ENCODE measurements at places on chromosomes 4 and X.

- DNase-seq: peak; percentile 74
These were observed 81.4 kb downstream of the FBXW7 start for GRCh38 chr4:152454398-152455011.

DNA sequence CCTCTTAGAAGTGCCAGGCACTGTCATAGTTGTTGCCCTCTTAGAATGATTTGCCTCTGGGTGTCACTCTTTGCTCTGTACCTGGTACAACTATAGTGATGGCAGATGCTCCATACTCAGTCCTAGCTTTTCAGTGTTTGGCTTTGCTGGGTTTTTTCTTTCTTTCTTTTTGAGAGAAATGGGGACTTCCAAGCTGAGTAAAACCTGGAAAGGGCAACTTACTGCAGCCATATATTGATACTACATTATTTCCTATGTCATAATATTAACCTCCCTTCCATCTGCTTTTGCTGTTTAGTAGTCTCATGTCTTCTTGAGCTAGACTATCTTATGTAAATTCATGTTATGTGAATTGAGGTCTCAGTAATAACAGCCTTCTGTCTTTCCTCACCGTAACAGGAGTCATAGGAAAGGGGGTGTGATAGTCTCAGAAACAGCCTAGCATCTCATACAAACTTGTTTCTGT lies 49.0 kb downstream of the NIPAL1 start:
- DNase-seq: no peak

GRCh38 chrX:31604629-31605221 lies 532.9 kb upstream of the FTHL17 start:
- DNase-seq: no peak

GRCh38 chr4:174996079-174996478 lies 77.9 kb downstream of the ADAM29 start:
- DNase-seq: no peak

All from AML-193 (cell line).